ENCODE measurements at places on chromosomes 3 and 15.

GRCh38 chr15:80503319-80503952 is 99.3 kb downstream of the ARNT2 start:
- DNase-seq: no peak

- DNase-seq: no peak
Observed at GRCh38 chr3:82011336-82011735, 249.9 kb upstream of the GBE1 start.

- DNase-seq: no peak
Observed at GRCh38 chr3:100682854-100683760, 26.2 kb upstream of the TFG start.

DNA sequence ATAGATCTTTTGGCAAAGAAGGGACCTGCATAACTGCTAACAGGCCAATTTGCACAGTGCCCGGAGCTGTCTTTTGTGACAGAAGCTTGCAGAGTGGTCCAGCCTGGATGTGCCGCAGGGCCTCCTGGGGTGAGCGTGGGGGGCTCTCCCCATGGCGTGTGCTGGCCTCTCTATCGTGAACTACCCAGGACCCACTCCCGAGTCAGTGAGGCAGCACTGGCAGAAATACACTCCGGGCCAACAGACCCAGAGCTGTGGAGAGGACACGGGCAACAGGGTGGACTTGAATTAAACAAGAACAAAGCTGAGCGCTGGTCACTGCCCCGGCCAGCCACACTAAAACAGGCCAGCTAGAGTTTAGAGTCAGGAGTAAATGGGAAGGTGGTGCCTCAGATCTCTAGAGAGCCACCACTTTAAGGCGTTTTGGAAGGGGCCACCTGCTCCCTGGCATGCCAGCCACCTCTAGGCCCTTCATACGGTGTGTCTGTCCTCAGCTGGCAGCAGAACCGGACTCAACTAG is 152.1 kb downstream of the KLF13 start:
- no peak for DNase-seq

GRCh38 chr3:25856902-25857518 is 67.1 kb downstream of the OXSM start:
- no peak for DNase-seq

DNA sequence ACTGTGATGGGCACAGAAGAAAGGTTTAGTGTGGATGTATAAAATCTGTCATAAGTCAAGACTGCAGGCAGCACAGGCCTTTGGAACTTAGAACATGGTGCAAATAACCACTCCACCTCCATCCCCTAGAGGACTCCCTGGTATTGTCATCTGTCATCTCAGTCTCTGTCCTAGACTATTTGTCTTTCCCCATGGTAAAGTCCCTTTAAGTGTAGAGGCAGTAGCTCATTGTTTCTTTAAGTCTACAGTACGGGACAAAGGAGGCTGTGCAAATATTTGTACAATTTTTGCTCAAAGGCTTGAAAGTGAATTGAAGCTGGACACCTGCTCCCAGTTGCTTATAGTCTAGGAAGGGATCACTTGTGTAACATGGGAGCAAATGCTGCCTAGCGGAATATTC is 3.2 kb upstream of the PXYLP1 start:
- no peak for DNase-seq

GRCh38 chr15:64476550-64476949 is 16.2 kb downstream of the ZNF609 start:
- DNase-seq: no peak

- DNase-seq: no peak
Observed at GRCh38 chr3:156449710-156450574, 105.0 kb downstream of the SSR3 start.

DNA sequence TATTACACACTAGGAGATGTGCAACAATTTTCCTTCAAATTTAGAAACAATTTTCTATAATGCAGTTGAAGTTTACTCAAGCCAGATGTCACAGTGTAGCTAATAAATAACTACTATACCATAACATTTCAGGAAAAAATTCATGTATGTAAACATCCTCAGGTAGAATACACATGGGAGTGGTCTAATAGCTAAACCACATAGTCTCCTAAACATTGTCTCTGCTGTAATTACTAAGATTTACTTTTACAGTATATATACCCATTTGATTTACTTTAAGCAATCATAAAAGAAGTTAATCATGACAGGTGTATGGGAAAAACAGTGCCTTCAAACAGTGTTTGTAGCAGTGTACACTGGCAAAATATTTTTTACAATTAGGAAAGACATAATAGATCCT is 110.1 kb upstream of the GRM7 start:
- no peak for DNase-seq

GRCh38 chr15:84142888-84143337 is 92.7 kb upstream of the GOLGA6L4 start:
- DNase-seq: peak; percentile 80

DNA sequence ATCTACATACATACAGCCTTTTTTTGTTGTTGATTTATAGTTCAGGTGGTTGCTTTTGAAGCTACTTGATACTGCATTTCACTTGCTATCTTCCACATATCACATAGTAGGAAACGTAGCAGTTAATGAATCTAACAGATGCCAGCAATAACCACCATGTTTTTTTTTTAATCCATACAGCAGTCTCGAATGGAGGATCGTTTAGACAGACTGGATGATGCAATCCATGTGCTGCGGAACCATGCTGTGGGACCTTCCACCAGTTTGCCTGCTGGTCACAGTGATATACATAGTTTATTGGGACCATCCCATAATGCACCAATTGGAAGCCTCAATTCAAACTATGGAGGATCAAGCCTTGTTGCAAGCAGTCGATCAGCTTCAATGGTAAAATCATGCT is 123.2 kb upstream of the CGNL1 start:
- no peak for DNase-seq

- DNase-seq: no peak
Observed at GRCh38 chr3:74640211-74640610, 25.8 kb upstream of the CNTN3 start.

- no peak for DNase-seq
Observed at GRCh38 chr3:14570089-14570488, 29.9 kb upstream of the GRIP2 start.

DNA sequence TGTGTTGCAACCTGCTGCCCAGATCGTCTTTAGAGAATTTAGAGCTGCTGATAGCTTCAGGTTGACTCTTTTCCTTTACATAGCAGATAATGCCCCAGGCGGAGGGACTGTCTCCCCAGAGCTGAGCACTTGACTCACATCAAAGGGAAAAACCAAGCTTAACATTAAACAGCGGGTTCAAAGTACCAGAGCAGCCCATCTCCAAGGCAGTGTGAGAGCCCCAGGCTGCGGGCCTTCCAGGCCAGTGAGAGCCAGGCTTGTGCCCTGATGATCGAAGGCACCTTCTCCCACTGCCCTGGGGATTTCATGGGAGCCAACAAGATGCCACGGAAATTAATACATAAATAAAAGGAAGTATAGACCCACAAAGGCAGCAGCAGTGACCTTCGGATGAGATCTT is 275.6 kb downstream of the XXYLT1 start:
- no peak for DNase-seq

GRCh38 chr3:149581681-149582370 is 76.0 kb downstream of the WWTR1 start:
- DNase-seq: no peak

- no peak for DNase-seq
Observed at GRCh38 chr3:175457301-175457700, 598.2 kb downstream of the NAALADL2 start.

- peak; percentile 78 for DNase-seq
Observed at GRCh38 chr3:126679318-126679751, 24.4 kb upstream of the TXNRD3 start.

- no peak for DNase-seq
Observed at GRCh38 chr15:48547286-48547685, 98.2 kb downstream of the FBN1 start.
